KBM-7 (cell line): ENCODE measurements at places on chromosomes 6 and 20.

GRCh38 chr6:136173519-136174507, 76.3 kb downstream of the MTFR2 start:
- peak; percentile 8 for DNase-seq

DNA sequence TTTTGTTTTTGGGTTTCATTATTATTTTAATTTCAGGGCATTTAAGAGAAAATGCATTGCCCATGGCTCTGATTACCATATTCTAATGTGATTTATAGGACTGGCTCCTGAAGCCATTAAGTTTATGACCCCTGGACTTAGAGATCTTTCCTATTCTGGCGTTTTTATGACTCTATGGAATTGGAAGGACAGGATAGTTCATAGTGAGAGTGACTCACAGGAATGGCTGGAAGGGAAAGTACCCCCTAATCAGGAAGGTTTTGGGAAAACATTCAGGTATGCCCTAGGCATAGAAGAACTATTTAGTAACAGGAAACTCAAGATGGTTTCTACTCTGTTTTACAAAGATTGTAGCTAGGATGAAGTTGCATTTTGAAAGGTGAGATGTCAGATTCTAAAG, 108.6 kb upstream of the SLC2A12 start:
- DNase-seq: no peak

DNA sequence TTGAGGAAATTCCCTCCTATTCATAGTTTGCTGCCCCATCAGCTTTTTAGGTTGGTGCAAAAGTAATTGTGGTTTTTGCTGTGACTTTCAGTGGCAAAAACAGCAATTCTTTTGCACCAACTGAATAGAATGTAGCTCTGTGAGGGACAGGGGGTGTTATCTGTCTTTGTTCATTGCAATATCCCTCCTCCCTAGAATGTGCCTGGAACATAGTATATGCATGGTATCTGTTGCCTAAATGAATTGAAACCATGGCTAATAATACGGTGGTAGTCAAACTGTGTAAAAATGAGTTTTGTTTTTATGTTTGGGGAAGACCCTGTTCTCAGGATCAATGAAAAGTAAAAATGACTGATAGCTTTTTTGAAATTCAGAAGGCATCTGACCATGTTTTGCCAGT, 45.1 kb downstream of the SCAND1 start:
- no peak for DNase-seq

DNA sequence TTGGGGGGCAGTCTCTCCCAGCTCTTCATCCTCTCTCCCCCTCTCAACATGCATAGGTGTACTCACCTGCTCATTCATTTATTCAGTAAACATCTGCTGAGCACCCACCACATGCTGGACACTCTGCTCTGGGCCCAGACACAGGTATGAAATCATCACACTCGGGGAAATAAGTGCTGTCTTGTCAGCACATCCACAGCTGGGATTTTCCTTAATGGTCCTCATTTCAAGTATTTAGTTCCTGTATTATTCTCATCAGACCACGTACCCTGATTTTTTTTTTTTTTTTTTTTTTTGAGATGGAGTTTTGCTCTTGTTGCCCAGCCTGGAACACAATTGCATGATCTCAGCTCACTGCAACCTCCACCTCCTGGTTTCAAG, 19.4 kb downstream of the RAB5IF start:
- DNase-seq: no peak
